ENCODE measurements at places on chromosomes 7 and 10. TPM values are rescaled to one million over a fixed set of nuclear protein-coding genes. Genes with fewer than 3 reads are reported as not detected.

Gene LBX1
- total RNA-seq: not detected

Gene CLEC2L
- not detected for total RNA-seq

Gene UTF1
- not detected for total RNA-seq

Gene AKR1C8
- 0.53 TPM for total RNA-seq

Gene MINDY4
- total RNA-seq: 1.3 TPM

Gene NME8
- not detected for total RNA-seq

Data from activated naive CD4-positive, alpha-beta T cell treated with anti-CD3 and anti-CD28 coated beads, Interleukin-2, amount 10 ng/mL, durations not matched to agents 5 hours and 36 hours (primary cell).